OCI-M1 (cell line): ENCODE measurements at places on chromosomes 16 and 17.
A peak's percentile ranks its signal among the peaks of the same experiment; 100 is the strongest.

DNA sequence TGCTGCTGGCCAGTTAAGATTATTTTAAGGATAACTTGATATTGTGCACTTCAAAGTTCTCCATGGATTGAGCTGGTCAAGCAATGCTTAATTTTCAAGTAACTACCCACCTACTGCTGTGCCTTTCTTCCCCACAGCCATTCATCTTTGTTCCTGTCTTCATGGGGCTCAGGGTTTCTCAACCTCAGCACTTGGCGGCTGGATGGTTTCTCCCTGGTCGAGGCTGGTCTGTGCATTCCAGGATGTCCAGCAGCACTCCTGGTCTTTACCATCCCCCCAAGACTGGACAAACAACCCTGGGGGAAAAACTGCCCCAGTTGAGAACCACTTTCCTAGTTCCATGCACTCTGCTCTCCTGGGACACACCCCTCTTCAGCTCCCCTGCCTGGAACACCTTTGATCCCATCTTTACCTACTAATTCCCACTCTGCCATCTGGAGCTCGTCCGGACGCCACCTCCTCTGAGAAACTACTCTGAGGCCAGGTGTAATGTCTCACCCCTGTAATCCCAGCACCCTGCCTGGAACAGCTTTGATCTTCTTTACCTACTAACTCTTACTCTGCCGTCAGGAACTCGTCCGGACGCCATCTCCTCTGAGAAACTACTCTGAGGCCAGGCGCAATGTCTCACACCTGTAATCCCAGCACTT, 81.5 kb downstream of the NXN start:
- DNase-seq = no peak

DNA sequence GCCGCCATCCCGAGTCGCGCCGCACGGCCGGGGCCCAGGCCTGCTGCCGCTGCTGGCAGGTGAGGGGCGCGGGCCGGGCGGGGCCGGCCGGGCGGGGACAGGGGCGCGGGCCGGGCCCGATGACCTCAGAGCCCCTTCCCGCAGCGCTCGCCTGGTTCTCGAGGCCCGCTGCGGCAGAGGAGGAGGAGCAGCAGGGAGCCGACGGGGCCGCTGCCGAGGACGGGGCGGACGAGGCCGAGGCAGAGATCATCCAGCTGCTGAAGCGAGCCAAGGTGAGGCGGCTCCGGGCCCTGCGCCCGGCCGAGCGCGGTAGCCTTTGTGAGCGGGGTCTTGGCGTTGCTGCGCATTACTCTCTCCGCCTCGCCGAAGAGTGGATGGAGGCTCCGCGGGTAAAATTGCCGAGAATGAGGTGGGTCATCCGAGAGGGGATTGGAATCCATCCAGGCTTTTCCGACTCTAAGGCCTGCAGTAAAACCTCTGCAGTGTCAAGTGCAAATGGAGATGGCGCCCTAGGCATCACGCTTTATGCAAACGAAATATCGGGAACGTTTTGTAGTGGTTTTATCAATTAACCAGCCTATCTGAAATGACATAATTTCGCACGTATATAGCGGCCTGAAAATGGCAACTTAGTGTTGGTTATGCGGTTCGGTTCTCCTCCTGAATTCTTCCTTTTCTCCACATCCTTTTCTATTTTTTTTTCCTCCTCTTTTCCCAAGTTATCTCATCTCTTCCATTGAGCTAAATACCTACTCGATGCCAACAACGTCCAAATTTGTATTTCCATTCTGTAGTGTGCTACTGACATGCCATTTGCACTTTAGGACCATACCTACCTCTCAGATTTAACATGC, 577 bp downstream of the TTC19 start:
- DNase-seq = peak; percentile 56

DNA sequence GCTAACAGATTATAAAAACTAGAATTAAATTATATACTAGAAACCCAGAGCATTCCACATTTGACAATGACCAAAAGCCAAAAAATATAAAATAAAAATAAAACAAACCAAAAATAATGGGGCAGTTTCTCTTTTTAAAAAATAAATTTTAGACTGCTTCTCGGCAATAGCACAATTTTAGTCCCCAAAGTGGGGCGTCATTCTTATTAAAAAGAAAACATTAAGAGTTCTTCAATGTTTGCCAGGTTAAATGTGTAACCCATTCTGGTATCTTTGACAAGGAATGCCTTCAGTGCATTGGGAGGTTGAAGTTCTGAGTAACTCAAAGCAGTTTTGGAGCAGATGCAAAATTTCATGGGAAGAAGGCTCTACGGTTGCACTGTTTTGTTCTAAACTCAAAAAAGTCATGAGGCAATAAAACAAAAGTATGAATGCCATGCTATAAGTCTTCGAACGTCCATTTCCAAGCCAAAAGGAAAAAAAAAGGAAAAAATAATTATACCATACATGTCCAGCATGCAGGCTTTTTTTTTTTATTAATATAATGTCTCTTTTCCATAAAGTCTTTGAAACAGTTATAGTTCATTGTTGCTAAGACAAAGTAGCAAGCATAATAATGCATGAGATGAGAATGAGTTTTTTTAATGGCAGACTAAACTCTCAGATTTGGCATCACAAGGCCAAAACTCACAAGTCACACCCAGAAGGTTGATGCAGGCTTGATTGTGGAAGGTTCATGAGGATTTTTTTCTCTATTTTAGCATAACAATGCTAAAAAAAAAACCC, 3.1 kb downstream of the MAF start:
- no peak for DNase-seq

DNA sequence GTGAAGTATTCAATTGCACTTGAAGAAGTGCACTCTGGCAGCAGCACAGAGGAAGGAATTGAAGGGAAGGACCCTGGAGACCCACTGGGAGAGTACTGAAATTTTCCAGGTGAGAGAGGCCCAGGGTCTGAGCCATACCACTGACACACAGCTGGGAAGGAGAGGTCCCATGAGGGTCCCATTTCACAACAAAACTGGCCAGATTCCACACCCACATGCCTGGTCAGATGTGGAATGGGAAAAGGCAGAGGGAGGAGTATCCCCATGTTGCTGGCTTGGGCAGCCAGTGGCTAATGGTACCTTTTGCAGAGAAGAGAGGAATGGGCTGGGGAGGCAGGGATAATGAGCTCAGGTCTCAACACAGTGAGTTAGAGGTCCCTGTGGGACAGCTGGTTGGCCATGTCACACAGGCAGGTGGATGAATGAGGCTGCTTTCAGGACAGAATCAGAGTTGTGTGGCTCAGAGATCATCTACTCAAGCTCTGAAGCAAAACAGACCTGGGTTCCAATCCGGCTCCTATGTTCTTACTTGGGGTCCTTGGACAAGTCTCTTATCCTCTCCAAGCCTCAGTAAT, 26.2 kb upstream of the NGFR start:
- no peak for DNase-seq

GRCh38 chr17:15269780-15270089, 4.6 kb upstream of the PMP22 start:
- DNase-seq = no peak

DNA sequence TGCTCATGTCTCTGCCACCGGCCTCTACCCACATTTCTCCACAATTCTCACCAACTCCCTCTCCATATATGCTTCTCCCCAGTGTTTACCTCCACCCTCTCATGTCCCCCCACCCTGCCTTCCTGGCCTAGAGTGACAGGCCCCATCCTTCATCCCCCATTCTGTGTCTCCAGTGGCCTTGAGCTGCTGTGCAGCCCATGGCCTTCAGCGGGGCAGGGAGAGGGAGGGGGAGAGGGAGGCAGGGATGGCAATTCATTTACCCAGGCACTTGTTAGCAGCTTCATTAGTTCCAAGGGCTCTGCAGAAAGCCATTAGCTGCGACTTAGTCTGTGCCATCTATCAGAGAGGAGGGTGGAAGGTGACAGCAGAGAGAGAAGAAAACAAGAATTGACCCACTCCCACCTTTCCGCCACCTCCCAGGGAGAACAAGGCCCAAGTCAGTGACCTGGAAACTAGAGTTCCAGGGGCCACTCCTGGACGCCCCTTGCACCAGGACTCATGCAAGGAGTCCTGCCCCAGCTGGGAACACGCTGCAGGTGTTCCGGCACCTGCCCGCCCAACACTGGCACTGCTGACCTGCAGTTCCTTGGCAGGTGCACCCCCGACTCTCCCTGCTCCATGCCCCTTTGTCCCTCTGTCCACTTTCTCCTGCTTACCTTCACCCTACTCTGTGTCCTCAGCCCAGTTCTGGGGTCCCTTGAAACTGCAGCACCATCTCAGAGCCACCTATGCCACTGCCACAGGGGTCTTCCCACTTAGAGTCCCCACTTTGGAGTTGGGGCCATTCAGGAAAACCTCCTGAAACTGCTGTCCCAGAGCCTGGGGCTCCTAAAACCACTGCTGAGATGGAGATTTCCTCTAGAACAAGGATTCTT, 23.5 kb upstream of the PYY start:
- no peak for DNase-seq

DNA sequence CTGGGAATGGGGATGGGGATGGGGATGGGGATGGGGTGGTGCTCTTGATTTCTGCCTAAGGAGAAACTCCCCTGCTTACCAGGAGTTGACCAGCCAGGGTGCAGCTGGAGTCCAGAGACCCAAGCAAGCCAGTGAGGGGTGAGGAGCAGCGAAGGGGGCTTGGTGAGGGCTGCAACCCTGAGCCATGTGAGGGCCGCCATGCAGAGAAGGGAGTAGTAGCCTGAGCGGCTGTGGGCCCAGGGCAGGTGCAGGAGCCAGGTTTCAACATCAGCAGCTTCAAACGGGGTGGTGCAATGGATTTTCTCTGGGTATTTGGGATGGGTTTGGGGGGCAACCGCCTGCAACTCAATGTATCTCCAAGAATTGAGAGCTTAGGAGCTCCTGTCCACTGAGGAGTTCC, 35.2 kb downstream of the COX4I1 start:
- DNase-seq = no peak

GRCh38 chr17:16294560-16294959, 58.7 kb downstream of the CENPV start:
- no peak for DNase-seq

- no peak for DNase-seq
Observed at GRCh38 chr17:3552916-3553315, 4.7 kb downstream of the TRPV3 start.

DNA sequence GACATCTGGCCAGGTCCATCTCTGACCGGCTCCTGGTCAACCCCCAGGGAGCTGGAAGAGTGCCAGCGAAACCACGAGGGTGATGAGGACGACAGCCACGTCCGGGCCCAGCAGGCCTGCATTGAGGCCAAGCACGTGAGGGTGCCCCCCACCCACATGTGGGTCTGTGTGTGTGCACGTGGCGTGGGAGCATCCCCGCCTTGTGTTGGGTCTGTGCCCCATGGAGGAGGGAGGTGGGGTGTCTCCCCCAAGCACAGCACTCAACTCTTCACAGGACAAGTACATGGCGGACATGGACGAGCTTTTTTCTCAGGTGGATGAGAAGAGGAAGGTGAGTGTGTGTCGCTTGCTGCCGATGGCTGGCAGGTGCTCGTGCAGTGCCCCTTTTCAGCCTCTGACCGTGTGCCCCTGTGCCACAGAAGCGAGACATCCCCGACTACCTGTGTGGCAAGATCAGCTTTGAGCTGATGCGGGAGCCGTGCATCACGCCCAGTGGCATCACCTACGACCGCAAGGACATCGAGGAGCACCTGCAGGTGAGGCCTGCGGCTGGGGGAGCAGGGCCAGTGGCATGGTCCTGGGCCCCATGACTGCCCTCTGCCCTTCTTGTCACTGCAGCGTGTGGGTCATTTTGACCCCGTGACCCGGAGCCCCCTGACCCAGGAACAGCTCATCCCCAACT, 1.7 kb downstream of the STUB1 start:
- DNase-seq = peak; percentile 23

DNA sequence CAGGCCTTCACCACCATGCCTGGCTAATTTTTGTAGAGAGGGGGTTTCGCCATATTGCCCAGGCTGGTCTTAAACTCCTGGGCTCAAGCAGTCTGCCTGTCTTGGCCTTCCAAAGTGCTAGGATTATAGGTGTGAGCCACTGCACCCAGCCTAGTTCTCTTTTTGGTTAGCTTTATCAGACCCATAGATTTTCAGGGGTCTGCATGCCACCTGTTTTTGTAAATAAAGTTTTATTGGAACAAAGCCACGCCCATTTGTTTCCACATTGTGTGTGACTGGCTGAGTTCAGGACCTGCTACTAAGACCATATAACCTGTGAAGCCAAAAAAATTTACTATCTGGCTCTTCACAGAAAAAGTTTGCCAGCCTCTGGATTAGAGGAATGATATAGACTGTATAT, 7.6 kb downstream of the PSMD11 start:
- DNase-seq = no peak

GRCh38 chr17:75814900-75815373, 29.3 kb downstream of the UNC13D start:
- no peak for DNase-seq
